ENCODE measurements at places on chromosomes 3 and 15. TPM values are rescaled to one million over a fixed set of nuclear protein-coding genes. Genes with fewer than 3 reads are reported as not detected.
A peak's percentile ranks its signal among the peaks of the same experiment; 100 is the strongest.

MESP2 gene
- total RNA-seq = not detected

MED12L gene
- 0.30 TPM for total RNA-seq

GADL1 gene
- total RNA-seq = not detected

- DNase-seq = no peak
Measured at GRCh38 chr3:44476963-44477311, 533 bp downstream of the ZNF445 start.

- peak; percentile 85 for DNase-seq
Measured at GRCh38 chr3:11582191-11582968, 61.3 kb downstream of the VGLL4 start.

- DNase-seq = no peak
Measured at GRCh38 chr3:117799387-117799735, 1089.8 kb downstream of the TUSC7 start.

- no peak for DNase-seq
Measured at GRCh38 chr3:184977796-184978195, 165.8 kb downstream of the VPS8 start.

- DNase-seq = no peak
Measured at GRCh38 chr15:31485431-31485830, 158.8 kb downstream of the KLF13 start.

- no peak for DNase-seq
Measured at GRCh38 chr15:77646104-77646694, 13.5 kb upstream of the LINGO1 start.

- DNase-seq = no peak
Measured at GRCh38 chr15:53022788-53023187, 232.7 kb upstream of the ONECUT1 start.

GRCh38 chr3:185677146-185677829 lies 91.2 kb downstream of the SENP2 start:
- DNase-seq = peak; percentile 76

- DNase-seq = peak; percentile 22
Measured at GRCh38 chr3:131053043-131053859, 26.6 kb downstream of the NEK11 start.

DNA sequence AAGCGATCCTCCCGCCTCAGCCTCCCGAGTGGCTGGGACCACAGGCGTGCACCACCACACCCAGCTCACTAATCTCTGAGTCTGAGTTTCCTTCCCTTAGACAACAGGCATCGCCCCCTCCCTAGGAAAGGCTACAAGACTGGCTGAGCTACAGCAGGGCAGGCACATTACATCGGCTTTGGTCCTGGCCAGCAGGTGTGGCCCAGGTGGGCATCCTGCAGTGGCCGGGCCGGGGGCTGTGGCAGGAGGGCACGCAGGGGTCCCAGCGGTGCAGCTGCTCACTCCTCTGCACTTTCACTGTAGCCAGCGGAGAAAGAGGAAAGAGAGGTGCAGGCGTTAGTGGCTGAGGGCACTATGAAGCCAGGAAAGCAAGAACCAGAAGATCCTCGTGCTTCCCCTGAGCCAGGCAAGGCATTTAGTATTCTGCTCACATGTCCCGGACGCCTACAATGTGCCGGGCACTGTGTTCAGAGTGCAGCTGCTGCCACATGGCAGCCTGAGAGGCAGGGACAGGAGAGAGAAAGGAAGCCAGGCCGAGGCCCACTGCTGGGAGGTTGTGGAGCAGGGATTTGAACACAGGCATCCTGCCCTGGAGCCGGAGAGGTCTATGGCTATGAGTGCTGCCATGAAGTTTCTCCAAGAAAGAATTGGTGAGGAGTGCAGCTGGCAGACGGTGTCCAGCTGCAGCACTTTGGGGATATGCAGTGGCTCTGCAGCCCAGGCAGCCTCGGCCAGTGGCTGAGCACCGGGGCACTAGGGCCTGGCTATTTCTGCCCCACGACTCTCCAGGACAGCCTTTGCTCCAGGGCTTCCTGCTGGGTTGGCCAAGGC lies 22.3 kb downstream of the GRIP2 start:
- DNase-seq = no peak
